ENCODE measurements at places on chromosomes 6 and 20.

DNA sequence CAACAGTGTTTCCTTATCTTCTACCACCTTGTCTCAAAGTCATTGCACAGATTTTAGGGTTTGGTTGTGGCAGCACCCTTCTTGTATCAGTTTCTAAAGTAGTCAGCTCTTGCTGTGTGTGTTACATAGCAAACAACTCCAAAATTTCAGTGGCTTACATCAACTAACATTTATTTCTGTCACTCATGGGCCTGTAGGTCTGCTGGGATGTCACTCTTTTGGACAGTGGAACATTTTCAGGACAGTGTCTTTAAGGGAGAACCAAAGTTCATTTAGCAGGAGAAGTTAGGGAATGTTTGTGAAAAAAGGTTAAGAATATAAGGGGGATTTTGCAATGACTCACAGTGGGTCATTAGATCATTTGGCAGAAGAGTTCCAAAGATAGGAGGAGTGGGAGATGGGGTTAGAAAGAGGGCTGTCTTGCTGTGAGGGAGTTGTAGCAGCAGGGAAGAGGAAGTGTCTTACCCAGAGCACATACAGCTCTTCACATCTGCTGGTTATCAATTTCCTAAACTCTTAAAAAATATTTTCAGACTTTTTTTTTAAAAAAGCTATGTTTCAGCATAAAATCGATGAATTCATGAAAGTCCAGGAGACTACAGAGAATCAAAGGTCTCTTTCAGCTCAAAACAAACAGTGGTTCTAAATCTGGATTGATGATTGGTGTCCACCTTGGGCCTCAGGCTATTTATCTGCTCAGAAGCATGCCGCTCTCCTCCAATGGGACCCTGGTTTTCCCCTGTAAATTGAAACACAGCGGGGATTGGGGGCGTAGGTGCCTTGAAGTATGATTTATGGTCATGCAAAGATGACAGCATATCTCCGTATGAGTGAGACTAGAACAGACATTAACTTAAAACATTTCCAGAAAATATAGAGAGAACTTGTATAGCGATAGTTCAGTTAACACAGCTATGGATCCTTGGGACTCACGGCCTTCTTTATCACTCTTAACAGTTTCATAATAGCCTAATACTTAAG, 117.3 kb downstream of the B3GAT2 start:
- DNase-seq = no peak

DNA sequence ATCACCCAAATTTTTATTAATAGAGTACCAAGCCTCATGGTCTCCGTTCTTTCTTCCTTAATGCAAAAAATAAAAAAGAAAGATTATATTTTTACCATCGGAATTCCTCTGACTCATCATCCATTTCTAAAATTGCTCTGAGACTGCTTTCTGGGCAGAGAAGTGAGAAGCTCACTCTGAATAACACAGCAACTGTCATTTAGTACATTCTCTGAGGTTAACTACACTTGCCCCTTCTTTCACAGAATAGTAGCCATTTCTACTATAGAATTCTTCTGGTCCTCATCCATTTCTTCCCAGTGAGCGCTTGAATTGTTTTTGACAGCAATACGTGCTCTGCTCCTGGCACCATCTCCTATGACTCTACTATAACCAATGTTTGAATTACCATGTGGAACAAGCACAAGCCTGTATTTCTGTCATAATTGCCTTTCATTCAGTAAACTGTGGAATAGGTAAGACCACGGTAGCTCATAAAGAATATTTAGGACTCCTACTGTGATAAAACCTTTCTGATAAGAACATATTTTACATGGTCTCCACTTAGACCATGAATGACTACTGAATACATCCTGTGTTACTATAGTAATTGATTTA, 435.5 kb upstream of the NRSN1 start:
- no peak for DNase-seq

GRCh38 chr20:17655286-17655651, 26.8 kb downstream of the RRBP1 start:
- DNase-seq = no peak

- no peak for DNase-seq
Measured at GRCh38 chr6:2129182-2129621, 116.2 kb downstream of the GMDS start.

- no peak for DNase-seq
Measured at GRCh38 chr20:9403448-9403847, 110.9 kb upstream of the LAMP5 start.

GRCh38 chr6:105799056-105799455, 287.1 kb upstream of the PRDM1 start:
- DNase-seq = no peak

Measured in activated CD8-positive, alpha-beta memory T cell treated with anti-CD3 and anti-CD28 coated beads, Interleukin-2, amount 50 U/mL, for 48 hours (primary cell).